ENCODE measurements at places on chromosomes 12 and 14. TPM values are rescaled to one million over a fixed set of nuclear protein-coding genes. Genes with fewer than 3 reads are reported as not detected.

GRCh38 chr14:24840204-24840893, 206.4 kb upstream of the GZMB start:
- no peak for DNase-seq

GRCh38 chr12:31728289-31728916, 418 bp downstream of the AMN1 start:
- no peak for DNase-seq

The TMEM229B gene
- polyA plus RNA-seq: 1.5 TPM

DNA sequence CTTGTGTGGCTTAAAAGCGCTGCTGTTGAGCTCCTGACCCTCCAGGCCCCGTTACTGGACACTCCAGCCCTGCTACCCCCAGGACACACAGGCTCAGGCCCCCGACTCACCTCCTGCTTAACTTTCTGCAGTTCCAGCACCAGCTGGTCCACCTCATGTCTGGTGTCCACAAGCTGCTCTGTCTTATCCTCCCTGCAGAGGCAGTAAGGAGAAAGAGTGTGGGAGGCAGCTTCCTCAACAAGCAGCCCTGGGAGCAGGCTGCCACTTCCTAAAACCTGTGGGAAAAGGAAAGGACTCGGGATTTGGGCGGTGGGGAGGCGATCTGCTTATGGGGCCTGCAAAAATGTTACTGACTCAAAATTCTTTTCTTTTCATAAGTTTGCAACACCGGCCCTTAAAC, 79.2 kb downstream of the CCDC88C start:
- DNase-seq: no peak

GRCh38 chr14:50062438-50063085, 53.8 kb downstream of the VCPKMT start:
- no peak for DNase-seq

- no peak for DNase-seq
These were observed 24.2 kb upstream of the AMN start for GRCh38 chr14:102898298-102898697.

- peak; percentile 61 for DNase-seq
These were observed 43.7 kb downstream of the KDM2B start for GRCh38 chr12:121536899-121537813.

Measured in liver (tissue), 10 donors.